ENCODE measurements at places on chromosomes 5 and 9. TPM values are rescaled to one million over a fixed set of nuclear protein-coding genes. Genes with fewer than 3 reads are reported as not detected.

The PKD2L2 gene
- not detected for total RNA-seq

The PDE6A gene
- total RNA-seq, result 0.12 TPM

The CDKN2B gene
- total RNA-seq, result 247 TPM

The SPAG8 gene
- total RNA-seq, result 3.3 TPM

The DMGDH gene
- total RNA-seq, result 3.2 TPM

The SLC6A3 gene
- total RNA-seq, result not detected

The KIF20A gene
- total RNA-seq, result 5.2 TPM

The SH3GL2 gene
- not detected for total RNA-seq

The DOCK8 gene
- total RNA-seq, result 0.17 TPM

The HSPA4 gene
- total RNA-seq, result 112 TPM

The OLFM1 gene
- total RNA-seq, result 1.2 TPM

The AQP7 gene
- 0.80 TPM for total RNA-seq

The FBXW5 gene
- total RNA-seq, result 79.2 TPM

Data from chondrocyte (in vitro differentiated cells).